ENCODE measurements at places on chromosomes 2 and 18. TPM values are rescaled to one million over a fixed set of nuclear protein-coding genes. Genes with fewer than 3 reads are reported as not detected.
A peak's percentile ranks its signal among the peaks of the same experiment; 100 is the strongest.

Gene EPB41L3
- 52.3 TPM for total RNA-seq

GRCh38 chr2:138187221-138187620 is 222.9 kb downstream of the HNMT start:
- no peak for DNase-seq

DNA sequence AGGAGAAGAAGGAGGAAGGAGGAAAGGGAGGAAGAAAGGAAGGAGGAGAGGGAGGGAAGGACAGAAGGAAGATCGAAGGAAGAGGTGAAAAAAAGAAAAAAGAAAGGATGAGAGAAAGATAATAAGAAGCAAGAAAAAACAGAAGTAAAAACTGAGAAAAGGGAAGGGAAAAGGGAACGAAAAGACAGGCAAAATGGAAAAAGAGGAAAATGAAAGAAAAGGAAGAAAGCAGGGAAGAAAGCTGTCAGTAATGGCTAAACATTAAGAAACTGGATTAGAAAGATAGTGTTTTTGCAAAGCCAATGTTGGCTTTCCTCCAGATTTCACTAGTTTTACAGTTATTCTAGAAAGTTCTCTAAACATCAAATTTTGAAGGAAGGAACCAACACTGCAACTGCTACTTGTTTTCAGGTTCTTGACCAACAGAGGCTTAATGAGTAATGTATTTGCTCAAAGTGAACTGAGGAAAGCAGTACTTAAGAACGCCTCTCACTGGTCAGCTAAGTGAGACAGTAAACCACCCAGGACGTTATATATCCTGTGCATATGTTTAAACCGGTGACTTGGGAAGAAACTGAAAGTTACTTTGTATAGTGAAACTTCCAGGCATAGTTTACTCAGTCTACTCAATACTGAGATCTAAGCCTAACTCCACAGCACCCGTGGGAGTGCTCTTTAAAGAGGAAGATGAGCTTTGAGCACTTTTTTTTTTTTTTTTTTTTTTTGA is 286.2 kb upstream of the TRIB2 start:
- DNase-seq: no peak

GRCh38 chr2:179862898-179863458 is 1.6 kb upstream of the ZNF385B start:
- no peak for DNase-seq

- DNase-seq: no peak
These were observed 52.0 kb downstream of the GATA6 start for GRCh38 chr18:22221350-22221749.

Gene MREG
- 3.4 TPM for total RNA-seq

- no peak for DNase-seq
These were observed 12.6 kb downstream of the GNLY start for GRCh38 chr2:85706599-85707296.

- no peak for DNase-seq
These were observed 71.4 kb downstream of the STRADB start for GRCh38 chr2:201522965-201523364.

DNA sequence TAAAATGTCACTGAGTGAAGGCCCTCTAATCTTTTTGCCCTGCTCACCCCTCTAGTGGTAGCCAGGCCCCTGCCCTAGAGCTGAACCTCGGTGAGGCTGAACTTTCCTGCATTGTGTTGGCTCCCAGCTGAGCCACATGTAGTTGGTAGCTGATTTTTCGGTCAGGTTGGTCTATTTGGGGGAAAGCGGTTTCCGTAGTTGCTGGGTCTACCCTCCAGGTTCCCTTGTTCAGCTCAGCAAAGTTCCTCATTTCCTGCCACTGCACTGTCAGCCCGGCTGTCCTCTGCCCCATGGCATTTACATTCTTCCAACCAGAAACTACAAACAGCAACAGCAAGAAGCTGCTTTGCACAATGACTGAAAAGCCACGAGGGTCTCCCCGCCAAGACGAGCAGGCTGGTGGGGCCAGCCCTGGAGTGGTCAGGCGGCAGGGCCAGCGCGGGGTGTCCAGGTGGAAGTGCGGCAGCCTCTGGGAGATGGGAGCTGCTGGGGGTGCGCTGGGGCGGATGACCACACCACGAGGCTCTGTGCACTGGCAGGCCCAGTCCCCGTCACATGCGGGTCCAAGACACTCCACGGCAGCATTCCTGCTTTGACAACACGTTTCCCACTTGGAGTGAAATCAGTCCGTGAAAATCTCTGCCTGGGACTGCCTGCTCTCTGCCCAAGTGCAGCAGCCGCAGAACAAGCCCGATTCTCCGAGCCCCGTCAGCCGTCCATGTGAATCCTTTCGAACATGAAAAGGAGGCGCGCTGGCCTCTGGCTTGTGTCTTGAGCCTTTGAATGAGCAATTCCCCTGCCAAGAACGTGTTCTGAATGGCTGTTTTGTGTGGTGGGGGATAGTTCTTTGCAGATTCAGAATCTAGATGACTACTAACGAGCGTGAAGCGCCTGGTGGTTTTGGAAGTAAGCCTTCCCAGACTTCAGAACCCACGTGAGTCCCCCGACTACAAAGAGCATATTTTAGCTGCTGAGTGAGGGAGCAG is 159.4 kb downstream of the ASB1 start:
- no peak for DNase-seq

GRCh38 chr2:98334439-98335078 is 11.7 kb upstream of the CNGA3 start:
- no peak for DNase-seq

Gene PROKR1
- total RNA-seq: 0.69 TPM

Gene KIAA2012
- 0.16 TPM for total RNA-seq

- no peak for DNase-seq
These were observed 615.0 kb upstream of the DDX18 start for GRCh38 chr2:117199511-117199910.

DNA sequence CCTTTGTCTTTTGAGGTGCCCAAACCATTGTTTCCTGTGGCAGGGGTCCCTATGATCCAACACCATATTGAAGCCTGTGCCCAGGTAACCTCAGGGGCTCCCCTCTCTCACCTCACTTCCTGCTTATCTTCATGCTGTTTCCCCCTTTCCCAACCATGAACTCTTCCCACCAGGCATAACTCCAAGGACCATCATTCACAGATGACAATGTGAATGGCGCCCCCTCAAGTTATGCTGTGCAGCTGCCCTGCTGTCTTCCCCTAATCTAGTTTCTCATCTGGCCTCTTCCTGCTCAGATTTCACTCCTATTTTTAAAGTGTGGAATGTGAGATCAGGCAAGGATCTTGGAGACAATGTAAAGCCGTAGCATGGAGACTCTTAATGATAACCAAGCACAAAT is 1.4 kb downstream of the GMPPA start:
- no peak for DNase-seq

DNA sequence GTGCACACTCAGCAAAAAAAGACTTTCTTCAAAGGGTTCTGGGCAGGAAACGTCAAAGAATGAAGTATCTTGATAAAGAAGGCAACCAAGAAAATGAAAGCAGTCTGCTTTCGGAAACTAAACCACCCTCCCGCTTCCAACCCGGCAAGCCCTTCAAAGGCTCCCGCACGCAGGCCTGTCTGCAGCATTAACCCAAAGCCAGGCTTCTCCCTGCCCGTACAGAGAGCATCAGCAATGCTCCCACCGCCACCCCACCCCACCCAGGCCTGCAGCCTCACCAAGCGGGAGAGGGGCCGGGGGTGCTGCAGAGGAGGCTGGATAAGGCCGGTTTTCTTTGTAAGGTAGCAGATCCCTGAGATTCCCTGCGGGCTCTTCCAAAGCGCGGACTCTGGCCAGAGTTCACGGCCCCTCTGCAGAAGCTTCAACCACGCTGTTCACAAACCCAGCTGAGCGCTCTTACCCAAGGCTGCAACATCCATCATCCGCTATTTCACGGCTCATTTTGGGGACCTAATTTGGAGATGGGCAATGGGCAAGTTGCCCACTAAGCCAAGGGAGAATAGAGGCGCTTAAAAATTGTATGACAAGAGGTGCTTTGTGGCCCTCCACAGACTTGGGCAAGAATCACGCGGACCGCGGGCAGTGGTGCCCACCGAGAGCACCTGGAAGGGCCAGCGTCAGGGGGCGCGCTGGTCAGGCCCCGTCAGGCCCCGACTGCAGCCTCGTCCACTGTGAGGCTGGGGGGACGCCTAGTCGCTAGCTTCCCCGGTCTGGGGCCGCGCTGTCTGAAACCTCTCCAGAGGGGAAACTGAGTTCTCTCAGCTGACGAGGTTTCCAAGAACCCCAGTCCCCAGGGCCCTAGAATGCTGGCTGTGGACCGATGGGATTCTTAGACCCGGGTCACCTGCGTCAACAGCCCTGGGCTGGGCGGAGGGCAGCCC is 225.4 kb upstream of the ID2 start:
- no peak for DNase-seq

Gene NOP58
- 96.8 TPM for total RNA-seq

- no peak for DNase-seq
These were observed 43.3 kb upstream of the SCN9A start for GRCh38 chr2:166418853-166419615.

Gene ATP8B1
- 79.6 TPM for total RNA-seq

GRCh38 chr2:121480826-121481225 is 49.9 kb upstream of the RNU4ATAC start:
- DNase-seq: peak; percentile 41

- no peak for DNase-seq
These were observed 59.0 kb downstream of the SDC1 start for GRCh38 chr2:20165677-20166509.

GRCh38 chr2:5700551-5700950 is 8.4 kb downstream of the SOX11 start:
- no peak for DNase-seq

Gene SULT1C2
- 3.3 TPM for total RNA-seq

Gene KRTCAP3
- total RNA-seq: 2.5 TPM

DNA sequence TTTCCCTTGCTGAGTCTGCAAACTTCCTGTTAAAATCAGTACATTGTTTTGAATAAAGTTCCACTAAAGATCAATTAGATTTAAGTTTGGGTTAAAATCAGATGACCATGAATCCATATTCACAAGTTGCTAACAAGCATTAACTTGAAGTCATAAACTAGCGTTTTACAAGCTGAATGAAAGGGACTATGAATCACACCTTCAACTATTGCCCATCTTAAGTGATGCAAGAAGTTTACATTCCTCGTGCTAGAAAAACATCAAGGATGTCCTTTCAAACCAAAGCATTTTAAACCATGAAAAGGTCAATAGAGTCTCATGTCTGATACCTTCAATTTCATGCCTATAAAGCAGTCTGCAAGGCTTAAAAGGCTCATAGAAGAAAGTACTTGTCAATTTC is 257.2 kb upstream of the SYT4 start:
- DNase-seq: no peak

DNA sequence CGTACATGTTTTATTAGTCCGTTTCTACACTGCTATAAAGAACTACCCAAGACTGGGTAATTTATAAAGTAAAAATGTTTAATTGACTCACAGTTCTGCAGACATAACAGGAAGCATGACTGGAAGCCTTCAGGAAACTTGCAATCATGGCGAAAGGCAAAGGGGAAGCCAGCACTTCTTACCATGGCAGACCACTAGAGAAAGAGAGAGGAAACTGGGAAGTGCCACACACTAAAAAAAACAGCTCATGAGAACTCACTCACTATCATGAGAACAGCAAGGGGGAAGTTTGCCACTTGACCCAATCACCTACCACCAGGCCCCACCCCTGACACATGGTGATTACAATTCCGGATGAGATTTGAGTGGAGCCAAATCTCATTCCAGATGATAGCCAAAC is 466.2 kb downstream of the IRS1 start:
- DNase-seq: no peak

Gene HOXD13
- 14.9 TPM for total RNA-seq

- no peak for DNase-seq
These were observed 452.7 kb downstream of the TGIF1 start for GRCh38 chr18:3902676-3903075.

DNA sequence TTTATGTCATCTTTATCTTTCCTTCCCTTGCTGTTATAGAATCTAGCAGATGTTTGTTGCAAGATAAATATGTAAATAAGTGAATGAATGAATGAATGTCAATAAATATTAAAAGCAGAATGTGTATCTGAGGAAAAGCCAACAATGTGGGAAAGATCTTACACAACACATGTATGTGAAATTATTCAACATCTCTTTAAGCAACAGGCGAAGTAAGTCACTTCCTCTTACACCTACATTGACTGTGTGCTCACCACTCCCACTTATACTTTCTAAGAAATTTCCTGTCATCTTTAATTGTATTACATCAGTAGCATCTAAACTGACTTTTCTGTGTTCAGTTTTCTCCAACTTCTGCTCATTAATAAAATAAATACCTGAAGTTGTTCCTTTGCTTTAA is 43.0 kb downstream of the RAD51AP2 start:
- no peak for DNase-seq

Gene WNT10A
- total RNA-seq: 1.9 TPM

DNA sequence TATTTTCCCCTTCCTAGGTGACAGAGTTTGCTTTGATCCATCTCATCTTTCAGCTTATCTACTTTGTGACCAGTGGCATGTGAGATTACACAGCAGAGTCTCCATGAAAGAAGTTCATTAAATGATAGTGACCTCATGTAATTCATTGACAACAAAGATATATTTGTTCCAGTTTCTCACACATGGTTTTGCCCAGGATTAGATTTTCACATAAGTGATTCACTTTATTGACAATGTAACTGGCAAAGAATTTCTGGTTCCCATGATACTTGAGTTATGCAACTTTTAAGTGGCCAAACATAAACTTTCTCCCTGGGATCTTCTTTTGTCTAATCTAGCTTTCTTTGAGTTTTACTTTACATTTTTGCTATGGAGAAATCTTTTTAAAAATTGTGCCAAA is 50.0 kb downstream of the MC4R start:
- no peak for DNase-seq

Gene REG1B
- total RNA-seq: not detected

DNA sequence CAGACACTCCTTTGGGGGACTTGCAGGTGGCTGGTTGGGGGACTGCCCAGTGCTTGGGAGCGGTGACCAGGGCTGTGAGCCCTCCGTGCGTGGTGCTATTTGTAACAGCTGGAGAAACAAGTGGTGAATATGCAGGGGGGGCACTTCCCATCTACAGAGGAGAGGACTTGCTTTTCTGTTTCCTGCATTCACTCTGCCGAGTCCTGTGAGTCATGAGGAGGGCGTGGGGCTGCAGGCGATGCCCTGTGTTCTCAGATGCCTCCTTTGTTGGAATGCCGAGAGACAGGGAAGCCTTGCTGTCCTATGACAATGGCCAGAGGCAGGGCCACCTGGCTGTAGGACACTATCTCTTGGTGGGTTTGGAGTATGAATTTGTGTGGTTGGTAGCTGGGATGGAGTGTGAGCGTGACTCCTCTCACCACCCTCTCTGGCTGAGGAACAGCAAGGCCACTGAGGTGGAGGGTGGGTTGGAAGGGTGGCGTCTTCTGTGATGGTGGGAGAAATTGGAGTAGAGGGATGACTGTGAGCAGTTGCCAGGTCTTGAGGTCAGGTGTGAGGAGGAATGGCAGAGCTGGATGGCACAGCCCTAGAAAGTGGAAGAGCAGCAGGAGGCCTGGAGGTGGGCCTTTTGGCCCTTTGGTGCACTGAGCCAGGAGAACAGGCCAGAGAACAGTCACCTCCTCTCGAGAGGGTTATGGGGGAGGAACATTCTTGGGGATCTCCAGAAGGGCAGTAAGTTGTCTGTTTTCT is 24.3 kb downstream of the FHOD3 start:
- no peak for DNase-seq

DNA sequence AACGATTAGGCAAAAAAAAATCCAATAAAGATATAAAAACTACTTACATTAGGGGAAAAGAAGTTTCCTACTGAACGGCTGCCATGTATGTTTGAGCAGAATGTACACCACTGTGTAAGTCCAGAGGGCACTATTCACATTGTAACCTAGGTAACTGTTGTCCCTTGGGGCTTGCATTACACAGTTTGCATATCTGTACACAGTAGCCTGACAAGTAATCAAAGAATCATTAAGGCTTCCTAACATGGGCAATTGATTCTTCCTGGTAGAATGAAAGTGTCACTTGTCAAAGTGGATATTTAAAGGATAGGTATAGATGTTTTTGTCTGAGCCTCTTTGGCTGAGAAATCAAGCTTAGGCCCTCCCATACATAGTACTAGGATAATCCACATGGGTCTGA is 39.1 kb downstream of the PLEK start:
- DNase-seq: no peak

Data from urinary bladder (tissue), 4 donors.